Large intestine (tissue), 12 donors: ENCODE measurements at places on chromosomes 6 and 20. TPM values are rescaled to one million over a fixed set of nuclear protein-coding genes. Genes with fewer than 3 reads are reported as not detected.

- peaks cover 16% of the 10 kb centered on the region for H3K36me3 ChIP-seq
- peak overlapping the region; percentile 87 for H3K27ac ChIP-seq
- DNase-seq: peak; percentile 91
- H3K4me1 ChIP-seq: peaks cover 13% of the 10 kb centered on the region
- H3K4me3 ChIP-seq: peak overlapping the region; percentile 94
Observed at GRCh38 chr6:63573076-63573898, 1.0 kb downstream of the LOC128125822 start.

DNA sequence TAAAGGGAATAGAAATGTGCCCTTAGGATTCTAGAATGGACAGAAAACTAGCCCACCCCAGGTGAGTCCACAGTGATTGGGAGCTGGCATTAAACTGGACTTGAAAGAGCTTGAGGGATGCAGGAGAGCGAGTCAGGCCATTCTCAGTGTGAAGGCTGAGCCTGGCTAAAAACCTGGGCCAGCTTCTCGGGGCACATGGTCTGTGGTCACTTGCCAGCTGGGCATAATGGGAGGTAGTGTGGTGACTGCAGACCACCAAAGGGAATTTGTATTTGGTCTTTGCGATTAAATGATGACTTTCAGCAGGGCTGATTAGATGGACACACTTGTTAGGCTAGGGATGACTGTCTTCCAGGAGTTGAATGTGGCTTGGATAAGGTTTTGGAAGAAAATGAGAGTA is 71.3 kb downstream of the TULP4 start:
- H3K4me1 ChIP-seq: no peaks in the 10 kb centered on the region
- H3K36me3 ChIP-seq: no peaks in the 10 kb centered on the region
- H3K27ac ChIP-seq: no peak overlapping the region

GRCh38 chr20:38143646-38144554 is 21.2 kb downstream of the TGM2 start:
- no peaks in the 10 kb centered on the region for H3K27me3 ChIP-seq
- H3K27ac ChIP-seq: peak overlapping the region; percentile 95
- H3K4me1 ChIP-seq: peaks cover 72% of the 10 kb centered on the region
- peaks cover 80% of the 10 kb centered on the region for H3K36me3 ChIP-seq

GRCh38 chr6:45933855-45934254 is 81.8 kb downstream of the CLIC5 start:
- H3K36me3 ChIP-seq: peaks cover 20% of the 10 kb centered on the region
- no peak overlapping the region for H3K27ac ChIP-seq
- no peak for DNase-seq
- H3K4me3 ChIP-seq: no peak overlapping the region

METTL24 gene
- polyA plus RNA-seq: 3.4 TPM
